Fibroblast of skin of back (primary cell): ENCODE measurements at places on chromosomes 7 and 10.

DNA sequence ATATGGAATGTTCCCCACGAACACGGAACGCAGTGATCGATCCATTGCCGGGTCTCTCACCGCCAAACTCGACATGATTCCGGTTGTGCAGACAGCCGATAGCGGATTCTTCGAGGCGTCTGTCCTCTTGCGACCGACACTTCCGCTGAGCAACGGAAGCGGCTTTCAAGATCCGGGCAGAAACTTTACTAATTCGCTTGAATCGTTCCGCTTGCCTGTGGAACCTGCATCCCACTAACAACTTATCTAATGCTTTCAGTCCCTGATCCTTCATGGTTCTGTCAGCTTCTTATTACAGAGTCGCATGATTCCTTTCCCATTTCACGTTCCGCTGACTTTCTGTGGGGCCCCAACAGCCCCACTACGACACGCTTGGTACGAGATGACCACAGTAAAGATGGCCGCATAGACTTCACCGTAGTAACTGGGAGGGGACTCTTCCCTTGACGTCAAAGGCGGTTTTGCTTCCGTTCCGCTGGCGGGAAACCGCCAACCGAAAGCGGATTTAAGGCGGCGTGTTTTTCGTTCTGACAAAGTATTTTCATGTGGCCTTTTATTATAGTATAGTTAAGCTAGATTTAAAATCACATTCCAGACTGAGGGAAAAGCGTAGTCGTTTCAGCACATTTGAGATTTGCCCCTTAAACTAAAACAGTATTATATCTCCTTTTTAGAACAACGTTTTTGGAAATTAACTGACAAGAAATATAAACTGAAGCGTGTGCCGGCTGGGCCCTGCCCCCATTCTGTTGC is at the start of gene CSTF2T:
Gene CSTF2T, minus strand, starts transcription at position 121 of the 753 bp plus-strand sequence. Its CDS starts 46 bp downstream, at position 75.
- peak; percentile 94 for DNase-seq

DNA sequence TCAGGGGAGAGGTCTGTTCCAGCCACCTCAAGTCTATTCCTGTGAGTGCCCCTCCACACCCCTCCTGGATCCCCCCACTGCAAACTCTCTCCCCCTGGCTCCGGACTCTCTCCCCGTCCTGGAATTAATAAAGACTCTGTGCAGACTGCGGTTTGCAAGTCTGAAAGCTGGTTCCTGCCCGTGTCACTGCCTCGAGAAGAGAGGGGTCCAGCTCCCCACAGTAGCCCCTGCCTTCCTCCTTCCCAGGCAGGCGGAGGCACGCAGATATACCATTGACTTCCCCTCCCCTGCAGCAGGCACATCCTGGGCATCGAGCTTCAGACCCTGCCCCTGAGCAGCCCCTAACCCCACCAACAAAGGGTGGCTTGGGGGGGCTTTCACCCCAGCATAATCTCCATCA is 2.2 kb upstream of the ELN start:
- no peak for DNase-seq

- DNase-seq = peak; percentile 45
Observed at GRCh38 chr10:23095966-23096801, 805 bp downstream of the MSRB2 start.

GRCh38 chr10:128318366-128318765 is 192.1 kb upstream of the MKI67 start:
- no peak for DNase-seq

DNA sequence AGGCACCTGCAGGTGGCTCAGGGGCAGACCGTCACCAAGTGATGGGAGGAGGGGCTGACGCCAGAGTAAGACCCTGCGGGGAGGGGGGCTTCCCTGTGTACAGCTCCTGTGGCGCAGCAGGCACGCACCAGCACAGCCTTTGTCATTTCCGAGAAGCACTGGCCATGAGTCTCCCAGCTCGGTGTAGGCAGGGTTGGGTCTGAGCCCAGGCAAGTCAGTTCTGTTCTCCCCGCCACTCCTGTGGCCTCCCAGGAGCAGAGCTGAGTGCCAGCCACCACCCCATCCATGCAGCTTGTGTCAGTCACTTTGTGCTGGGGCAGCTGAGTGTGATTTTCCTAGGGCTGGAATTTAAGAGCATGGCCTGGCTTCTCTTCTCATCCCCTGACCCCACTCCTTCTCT is 13.2 kb downstream of the CPSF4 start:
- no peak for DNase-seq

GRCh38 chr10:123808906-123809305 is 82.7 kb downstream of the CPXM2 start:
- DNase-seq = peak; percentile 78

GRCh38 chr7:33155811-33156210 is 26.4 kb downstream of the BBS9 start:
- DNase-seq = peak; percentile 48

DNA sequence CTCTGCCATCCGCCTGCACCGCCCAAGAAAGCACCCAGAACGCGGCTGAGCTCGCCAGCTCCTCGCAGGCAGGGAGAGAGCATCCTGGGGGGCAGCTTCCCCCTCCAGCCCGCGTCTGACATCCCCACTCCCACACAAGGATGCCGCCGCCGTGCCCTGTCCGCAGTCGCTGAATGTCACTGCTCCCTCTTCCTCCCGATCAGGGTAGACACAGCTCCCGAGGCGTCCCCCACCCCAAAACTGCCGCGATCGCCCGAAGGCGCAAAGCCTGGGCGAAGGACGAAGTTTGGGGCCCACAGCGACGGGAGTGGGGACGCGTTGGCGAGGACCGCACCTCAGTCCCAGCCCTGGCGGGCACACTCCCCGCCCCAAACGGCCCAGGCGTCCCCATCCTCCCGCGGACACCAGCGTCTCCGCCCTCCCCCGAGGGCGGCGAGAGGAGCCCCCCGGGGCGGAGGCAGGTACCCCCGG is 1.5 kb upstream of the KAT6B start:
- DNase-seq = peak; percentile 29

DNA sequence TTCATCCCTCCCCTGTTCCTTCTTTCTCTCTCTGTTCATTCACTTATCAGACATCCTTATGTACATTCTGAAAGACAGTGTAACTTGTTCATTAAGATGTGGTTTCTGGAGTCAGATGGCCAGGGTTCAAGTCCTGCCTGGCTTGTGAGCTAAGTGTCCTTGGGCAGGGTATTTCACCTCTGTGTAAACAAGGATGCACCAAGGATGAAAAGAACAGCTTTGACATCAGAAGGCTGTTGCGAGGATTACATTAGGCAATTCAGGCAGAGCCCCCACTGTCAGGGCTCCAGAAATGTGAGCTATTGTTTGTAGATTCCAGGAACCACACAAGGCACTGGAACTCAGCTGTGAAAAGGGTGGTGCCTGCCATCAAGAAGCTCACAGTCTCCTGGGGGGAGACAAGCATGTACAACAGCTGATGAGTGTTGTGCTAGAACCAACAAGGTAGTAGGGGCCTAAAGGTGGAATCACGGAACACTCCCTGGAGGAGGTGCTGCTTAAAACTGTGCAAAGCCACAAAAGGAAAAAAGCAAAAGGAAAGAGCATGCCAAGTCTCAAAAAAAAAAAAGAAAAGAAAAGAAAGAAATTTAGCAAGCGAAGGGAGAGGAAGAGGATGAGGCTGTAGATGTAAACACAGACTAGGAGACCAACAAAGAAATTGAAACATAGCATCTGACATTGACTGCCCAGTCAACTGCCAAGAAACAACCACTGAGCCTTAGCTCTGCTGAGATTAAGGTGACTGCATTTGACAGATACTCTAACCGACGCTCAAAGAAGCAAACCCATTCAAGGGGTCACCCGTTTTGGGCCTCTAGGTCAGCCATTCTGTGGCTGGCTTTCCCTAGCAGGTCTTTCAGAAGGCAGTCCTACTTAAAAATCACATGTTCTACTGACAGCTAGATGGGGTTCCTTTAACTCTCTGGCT is 12.5 kb downstream of the PDLIM1 start:
- peak; percentile 59 for DNase-seq

GRCh38 chr10:127563718-127564553 is 14.8 kb downstream of the NPS start:
- DNase-seq = no peak

- no peak for DNase-seq
Observed at GRCh38 chr10:61299841-61300240, 153.3 kb downstream of the TMEM26 start.

DNA sequence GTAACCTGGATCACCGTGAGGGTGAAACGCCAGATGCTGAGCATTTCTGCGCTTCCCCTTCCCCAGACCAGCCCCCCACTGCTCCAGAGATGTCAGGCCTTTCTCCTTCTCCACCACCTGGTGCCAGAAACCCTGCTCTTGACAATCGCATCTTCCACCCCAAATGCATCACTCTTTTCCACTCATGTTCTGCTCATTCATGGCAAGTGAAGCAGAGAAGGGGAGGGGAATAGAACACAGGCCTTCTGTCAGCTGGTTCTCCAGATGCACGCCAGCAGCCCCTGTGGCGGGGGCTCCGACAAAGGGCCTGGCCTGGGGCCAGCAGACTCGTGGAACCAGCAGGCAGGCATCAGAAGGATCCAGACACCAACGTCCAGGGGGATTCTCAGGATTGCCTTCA is 68.5 kb upstream of the SVIL start:
- no peak for DNase-seq

GRCh38 chr10:8380833-8381496 is 326.5 kb downstream of the GATA3 start:
- DNase-seq = no peak

DNA sequence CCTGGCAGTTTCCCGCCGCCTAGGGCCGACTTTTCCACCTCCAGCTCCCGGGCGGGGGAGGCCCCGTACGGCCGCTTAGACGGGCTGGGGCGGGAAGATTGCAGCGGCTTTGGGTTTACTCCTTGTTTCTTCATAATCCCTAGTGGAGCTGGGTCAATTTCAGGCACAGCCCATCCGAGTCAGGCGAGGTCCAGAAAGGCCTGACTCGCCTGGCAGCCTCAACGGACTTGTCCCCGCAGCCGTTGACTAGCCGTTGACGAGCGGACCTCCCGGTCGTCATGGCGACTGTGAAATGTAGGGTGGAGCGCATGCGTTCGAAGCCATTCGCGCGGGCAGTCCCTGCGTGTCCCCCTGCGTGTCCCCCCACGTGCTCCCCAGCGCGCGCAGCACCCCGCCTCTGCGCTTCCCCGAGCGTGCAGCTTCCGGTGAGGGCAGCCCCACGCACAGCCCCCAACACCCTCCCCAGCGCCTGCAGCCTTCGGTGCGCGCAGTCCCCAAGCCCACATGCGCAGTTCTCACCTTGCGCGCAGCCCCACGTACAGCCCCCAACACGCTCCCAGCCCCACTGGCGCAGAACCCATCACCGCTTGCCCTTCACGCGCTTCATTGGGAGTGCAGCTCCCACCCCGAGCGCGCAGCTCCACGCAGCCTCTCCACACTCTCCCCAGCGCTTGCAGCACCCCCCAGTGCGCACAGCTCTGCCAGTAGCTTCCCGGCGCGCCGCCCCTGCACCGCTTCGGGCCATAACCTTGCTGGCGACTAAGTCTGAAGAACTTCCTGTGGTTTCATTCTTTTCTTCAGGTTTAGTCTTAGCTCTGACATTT is 67.8 kb downstream of the TBX20 start:
- DNase-seq = peak; percentile 45

- DNase-seq = peak; percentile 39
Observed at GRCh38 chr7:25857376-25858067, 294.5 kb upstream of the NFE2L3 start.

DNA sequence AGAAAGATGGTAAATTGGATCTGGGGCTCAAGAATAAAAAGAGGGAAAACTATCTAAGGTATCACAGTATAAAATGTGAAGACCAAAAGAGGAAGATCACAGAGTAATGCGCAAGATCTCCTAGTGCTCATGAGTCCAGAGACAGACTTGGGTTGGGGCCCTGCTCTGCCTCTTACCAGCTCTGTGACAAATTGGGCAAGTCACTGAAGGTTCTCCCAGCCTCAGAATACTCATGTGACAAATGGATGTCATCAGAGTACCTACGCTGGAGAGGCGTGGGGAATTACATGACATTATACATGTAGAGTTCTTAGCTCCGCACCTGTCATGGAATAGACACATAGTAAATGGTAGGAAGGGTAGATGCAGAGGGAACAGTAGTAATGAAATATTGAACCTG is 124.4 kb downstream of the DOCK4 start:
- no peak for DNase-seq

- no peak for DNase-seq
Observed at GRCh38 chr10:6868036-6868725, 288.1 kb upstream of the PRKCQ start.

DNA sequence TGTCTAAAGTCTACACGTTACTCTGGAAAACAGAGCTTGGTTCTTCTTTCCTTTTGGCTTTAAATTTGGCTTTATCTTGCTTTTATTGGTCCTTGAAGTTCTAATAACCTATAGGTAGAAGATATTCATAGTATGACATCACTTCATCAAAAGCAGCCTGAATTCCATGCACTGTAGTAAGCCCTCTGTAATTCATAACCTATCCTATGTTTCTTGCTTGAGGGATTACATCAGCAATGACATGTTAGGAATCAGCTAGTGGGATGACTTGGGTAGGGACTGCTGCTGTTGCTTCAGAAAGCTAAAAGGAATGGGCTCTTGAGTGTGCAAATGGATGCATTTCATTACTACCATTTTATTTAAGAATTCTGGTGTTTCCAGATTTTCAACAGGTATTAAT is 184.9 kb downstream of the PTEN start:
- peak; percentile 47 for DNase-seq

DNA sequence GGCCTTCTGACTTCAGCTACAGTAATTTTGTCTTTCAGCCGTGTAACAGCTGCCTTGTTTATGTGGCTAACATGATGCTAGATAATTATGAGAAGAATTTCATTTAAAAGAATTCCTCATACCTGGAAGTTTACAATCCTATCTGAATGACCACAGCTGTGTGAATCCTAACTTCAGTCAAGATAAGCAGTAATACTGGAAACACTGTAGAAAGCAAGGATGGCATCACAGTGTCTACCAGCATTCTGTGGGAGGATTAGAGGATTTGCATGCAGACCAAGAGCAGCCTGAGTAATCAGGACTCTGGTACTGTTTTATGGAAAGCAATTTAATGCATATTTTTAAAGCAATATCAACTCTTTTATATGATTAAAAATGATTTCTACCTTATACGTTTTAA is 282.4 kb downstream of the EXOC4 start:
- no peak for DNase-seq

DNA sequence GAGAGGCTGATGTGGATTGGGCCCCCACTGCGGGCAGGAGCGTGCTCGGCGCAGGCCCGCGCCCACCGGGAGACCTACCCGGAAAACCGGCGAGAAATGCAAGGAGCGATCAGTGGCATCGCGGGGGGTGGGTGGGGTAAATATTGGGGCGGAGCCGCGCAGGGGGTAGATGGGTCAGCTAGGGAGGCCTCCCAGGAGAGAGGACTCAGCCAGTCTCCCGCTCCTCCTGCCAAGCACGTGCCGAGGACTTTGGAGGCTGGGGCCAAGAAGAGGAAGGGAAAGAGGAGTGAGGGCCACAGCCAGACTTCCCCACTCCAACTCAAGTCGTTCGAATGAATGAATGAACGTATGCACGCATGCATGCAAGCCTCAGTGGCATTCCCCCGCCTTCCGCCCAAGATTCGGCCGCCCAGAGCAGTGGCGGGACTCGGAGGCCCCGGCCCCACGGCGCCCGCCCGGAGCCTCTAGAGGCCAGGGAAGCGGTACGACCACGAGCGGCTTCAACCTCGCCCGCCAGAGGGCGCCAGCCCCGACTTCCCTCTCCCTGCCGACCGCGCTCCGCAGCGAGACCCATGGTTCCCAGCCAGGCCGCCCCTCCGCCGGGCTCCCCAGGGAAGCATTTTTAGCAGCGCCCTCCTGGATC is 3.6 kb downstream of the NPM3 start:
- peak; percentile 54 for DNase-seq
